Stimulated activated CD8-positive, alpha-beta memory T cell treated with anti-CD3 and anti-CD28 coated beads, Interleukin-4, amount 100 ng/mL, for 1 hour (primary cell): ENCODE measurements at places on chromosomes 7 and 10.

GRCh38 chr10:132881186-132881920 is 61.0 kb downstream of the CFAP46 start:
- no peak for DNase-seq

DNA sequence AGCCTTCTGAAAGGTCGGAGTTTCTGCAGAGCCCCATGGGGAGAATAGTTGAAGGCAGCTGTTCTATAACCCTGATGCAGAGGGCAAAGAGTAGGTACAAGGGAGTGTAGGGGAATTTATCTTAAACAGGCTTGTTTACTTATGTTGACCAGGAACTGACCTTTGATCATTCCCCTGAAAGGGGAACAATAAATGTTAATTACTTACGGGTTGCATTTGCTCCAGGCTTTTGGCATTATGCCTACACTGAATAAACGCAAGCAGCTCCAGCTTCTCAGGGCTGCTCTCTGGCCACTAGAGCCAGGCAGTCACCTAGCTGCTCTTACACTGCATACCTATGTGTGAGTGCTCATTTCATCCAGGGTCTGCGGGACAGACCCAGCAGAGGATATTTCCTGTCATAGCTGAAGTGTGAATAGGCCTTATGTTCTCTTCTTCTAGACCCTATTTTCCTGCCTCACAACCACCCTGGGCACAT is 26.9 kb upstream of the ABCA13 start:
- no peak for DNase-seq

- DNase-seq: no peak
Observed at GRCh38 chr7:101867265-101867664, 49.8 kb downstream of the CUX1 start.

GRCh38 chr7:149291036-149291780 is 29.2 kb downstream of the ZNF783 start:
- DNase-seq: no peak

- DNase-seq: no peak
Observed at GRCh38 chr10:123309731-123310130, 155.5 kb downstream of the BUB3 start.

DNA sequence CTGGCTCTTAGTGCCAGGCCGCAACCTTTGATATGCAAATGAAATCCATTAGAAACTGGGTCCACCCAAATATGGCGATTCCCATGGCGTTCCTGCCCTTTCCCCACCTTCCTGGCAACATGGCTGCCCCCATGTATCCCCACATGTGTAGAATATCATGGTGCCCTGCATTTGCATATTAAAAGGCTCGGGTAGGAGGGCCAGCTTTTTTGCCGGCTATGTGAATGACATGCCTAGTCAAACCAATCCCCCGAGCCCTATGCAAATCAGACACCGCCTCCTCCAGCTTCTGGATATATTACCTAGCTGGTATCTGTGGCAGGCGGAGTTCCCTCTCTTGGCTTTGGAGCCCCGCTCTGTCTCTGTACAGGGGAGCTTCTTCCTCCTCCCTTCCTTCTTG is 18.3 kb downstream of the MMS19 start:
- no peak for DNase-seq

DNA sequence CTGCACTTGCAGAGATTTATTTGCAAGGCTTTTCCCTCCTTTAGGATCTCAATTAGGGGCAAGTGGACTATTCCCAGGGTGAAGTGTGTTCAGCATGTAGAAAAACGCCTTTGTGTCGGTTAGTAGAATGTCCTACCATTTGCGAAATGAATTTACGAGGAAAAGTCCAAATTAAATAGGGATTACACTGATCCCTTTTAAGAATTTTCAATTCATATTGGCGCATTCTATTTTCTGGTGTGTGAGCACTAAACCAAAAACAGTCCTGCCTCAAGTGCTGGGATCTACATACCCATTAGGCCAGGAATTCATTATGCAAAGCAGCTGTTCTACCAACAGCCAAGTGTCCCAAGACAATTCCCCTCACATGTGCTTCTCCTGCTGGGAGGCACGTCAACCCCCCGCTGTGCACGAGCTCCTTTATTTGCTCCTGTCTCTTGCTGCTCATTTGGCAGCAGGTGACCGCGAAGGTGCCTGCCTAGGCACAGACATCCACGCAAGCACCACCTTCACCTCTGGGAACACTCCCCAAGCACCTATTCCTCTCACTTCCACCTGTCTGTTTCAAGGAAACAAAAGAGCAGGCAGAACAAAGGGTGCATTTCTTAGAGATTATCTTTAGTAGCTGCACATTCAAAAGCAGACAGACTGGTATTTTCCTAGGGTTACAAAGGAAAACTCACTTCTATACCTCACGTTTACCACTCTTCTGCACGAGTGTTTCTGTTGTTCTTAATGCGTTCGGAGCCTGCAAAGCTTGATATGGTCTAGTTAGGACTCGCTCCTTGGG is 134.6 kb upstream of the FGFR2 start:
- DNase-seq: no peak

GRCh38 chr7:99363286-99363685 is 11.2 kb upstream of the ARPC1B start:
- DNase-seq: no peak

DNA sequence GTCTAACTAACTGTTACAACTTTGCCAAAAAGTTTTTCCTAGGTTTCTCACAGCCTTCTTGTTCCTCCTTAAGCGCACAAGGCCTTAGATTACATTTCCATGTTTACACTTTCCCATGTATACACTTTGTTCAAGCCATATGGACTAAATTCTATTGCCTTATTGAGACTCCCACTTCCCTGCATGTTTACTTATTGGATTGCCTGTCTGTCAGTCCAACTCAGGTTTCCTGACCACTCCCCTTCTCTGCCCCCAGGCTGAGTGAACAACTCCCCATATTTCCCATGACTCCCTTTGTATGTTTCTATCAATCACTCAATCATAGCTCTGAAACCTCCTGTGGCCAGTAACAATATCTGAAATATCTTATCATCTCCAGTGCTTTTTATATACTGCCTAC is 43.0 kb downstream of the SLC25A40 start:
- no peak for DNase-seq

DNA sequence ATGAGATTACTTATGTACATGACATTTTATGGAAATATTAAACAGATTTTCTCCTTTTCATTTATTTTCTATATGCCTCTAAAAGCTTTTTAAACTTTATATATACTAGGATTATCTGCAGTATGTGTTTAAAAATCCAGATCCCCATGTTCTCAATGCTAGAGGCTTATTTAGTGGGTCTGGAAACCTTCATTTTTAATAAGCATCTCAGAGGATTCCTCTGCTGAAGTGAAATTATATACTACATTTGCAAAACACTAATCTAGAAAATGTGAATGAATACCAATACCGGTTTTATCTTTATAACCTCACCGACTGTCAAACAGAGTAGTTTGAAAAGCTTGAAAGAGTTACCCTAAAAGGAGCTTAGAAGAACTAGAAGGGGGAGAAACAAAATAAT is 863.8 kb upstream of the ZWINT start:
- DNase-seq: no peak

DNA sequence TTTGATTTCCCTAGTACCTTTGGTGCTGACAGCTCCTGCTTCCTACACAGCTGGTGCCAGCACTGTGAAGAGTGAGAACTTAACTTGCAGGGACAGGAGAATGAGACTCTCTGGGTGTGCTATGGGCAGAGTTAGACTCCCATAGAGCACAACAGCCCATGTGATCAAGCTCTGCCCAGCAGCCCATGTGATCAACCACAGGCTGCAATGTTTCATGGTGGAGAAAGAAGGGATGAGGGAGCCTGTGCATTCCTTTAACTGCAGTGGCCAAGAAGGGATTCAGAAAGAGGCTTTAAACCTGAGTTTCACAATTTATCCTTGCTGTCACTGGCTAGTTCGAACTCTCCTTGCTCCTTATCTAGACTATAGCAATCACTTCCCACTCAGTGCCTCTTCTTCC is 10.0 kb upstream of the MEST start:
- DNase-seq: no peak

DNA sequence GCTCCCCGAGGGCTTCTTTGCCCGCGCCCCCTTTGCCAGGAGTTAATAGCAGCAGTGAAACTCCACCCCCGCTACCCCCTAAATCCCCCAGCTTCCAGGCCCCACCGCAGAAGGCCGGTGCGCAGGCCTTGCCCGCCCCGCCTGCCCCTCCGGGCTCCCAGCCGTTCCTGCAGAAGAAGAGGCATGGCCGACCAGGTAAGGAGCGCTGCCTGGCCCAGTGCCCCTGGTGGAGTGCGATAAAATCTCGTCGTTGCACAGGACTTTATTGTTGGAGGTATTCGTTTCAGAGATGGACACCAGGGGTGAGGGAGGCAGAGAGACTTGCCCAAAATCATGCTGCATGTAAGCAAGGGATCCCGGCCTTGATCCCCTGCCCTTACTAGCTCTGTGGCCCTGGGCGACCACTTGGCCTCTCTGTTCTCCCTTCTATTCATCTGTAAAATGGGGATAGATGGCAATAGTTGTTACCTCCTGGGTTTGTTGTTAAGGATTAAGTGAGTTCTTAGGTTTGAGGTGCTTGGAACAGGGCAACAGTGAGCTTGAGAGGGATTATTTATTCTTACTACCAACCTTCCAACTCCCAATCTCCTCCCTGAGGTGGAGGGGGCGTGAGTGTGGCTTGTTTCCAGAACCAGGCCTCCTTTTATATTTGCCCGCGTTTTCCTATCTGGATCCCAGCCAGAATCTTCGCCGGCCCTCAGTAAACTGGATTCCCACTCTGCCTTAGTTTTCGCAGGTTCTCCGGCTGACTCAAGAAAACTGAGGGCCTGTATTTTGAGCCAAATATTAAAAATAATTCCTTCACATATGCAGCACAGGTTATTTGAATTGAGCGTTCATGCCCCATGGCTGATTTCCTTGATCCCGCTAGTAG is 78.3 kb downstream of the WIPF3 start:
- no peak for DNase-seq

GRCh38 chr7:55569269-55569663 is 3.0 kb downstream of the VOPP1 start:
- no peak for DNase-seq

- no peak for DNase-seq
Observed at GRCh38 chr10:71294091-71294561, 24.9 kb upstream of the SLC29A3 start.

DNA sequence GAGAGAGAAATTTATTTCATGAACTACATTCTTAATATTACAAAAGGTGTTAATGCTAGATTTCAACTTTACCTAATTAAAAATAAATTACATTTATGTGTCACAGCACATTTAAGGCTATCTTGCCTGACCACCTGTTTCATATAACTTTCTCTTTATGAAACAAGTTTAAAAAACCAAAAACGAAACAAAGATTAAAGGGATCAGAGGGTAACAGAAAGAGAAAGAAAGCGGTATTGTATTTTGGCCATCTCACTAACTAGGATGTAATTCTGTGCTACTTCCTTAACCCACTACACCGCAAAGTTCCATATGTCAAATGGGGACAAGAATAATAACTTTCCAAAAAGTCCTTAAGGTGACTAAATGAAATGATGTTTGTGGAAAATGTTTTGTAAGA is 6.3 kb upstream of the RHOBTB1 start:
- DNase-seq: no peak

DNA sequence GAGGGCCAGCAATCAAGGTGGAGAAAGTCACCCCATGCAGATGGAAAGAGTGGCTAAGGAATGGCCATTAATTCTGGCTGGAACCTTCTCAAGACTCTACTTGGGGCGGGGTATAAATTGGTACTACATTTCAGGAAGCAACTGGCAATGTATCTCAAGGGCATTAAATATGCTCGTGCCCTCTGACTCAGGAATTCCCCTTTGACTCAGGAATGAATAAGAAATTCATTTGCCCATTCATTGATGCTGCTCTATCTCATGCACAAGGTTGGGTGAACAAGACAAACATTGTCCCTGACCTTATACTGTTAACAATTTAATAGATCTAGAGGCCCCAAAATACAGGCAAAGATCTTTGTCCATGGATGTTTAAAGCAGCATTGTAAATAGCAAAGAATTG is 188.1 kb downstream of the MYOF start:
- DNase-seq: no peak

- DNase-seq: no peak
Observed at GRCh38 chr10:52011118-52011517, 303.0 kb upstream of the DKK1 start.

- DNase-seq: no peak
Observed at GRCh38 chr10:20256969-20257368, 440.7 kb downstream of the PLXDC2 start.

- DNase-seq: no peak
Observed at GRCh38 chr7:66183700-66184099, 21.4 kb upstream of the TPST1 start.

DNA sequence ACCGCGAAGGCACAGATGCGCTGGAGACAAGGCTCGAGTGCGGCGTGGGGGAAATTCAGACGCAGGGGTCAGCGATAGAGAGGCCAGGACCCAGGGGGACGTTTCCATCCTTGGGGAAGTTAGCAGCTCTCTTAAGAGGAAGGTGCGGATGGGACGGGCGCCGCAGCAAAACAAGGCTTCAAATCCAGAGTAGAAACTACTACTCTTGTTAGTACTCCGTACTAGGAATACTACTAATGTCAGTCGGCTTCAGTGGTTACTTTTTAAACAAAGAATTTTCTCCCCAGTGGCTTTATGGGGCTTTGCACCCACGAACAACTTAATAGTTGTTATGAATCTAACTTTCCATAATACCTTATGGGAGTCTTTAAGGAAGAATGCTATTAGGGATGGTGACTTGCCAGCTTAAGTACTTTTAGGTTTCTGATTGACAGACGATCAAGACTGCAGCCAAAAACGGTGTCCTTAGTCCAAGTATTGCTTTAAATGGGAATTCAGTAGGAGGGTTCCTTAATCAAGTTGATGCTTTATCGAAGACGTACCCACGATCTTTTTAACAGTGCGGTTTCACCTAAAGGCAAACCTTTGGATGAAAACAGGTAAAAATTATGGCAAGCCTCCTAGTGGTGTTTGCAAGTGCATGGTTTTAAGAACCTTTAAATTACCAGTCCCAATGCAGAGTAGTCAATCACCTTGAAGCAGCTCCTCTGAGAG is 812 bp upstream of the IDE start:
- DNase-seq: no peak

DNA sequence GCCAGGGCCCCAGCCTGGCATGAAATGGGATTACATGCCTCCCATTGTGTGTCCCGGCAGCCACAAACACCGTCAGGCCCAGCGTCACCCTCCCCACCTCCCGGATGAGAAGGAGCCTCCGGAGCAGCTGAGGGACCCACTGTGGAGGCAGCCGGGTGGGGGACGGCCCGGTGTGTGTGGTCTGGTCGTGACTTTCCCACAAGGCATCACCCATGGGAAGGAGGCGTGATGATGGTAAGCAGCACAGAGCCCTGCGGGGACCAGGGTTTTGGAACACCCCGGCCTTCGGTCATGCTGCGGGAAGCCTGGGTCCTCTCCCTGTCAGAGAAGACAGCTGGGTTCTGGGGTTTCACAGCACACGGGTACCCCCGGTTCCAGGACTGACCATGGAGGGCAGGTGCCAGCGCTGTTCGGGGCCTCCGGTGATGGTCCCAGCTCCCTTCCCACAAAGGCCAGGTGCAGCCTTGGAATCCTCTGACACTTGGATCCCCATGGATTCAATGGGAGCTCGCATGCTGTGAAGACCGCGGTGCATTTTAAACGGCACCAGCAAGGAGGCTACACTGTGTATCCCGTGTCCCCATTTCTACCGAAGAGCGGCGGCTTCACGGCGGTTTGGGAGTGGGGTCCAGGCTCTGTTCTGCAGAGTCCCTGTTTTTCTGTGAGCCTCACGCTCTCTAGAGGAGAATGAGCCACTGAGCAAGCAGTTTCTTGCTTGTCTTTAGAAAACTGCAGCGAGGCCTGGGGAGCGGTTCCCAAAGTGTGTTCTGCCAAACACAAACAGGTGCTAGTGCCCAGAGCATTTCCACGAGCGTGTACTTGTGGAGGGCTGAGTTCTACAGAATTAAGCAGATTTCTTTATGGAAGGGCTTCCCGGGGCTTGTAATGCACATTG is 336.0 kb downstream of the ADARB2 start:
- DNase-seq: no peak
